ENCODE measurements at places on chromosomes 3 and 15. TPM values are rescaled to one million over a fixed set of nuclear protein-coding genes. Genes with fewer than 3 reads are reported as not detected.
A peak's percentile ranks its signal among the peaks of the same experiment; 100 is the strongest.

Gene MELTF
- 3.4 TPM for total RNA-seq

- no peak overlapping the region for H3K4me3 ChIP-seq
- no peak for DNase-seq
- H3K4me1 ChIP-seq = peaks cover 4% of the 10 kb centered on the region
- no peaks in the 10 kb centered on the region for H3K36me3 ChIP-seq
- H3K27me3 ChIP-seq = peaks cover 24% of the 10 kb centered on the region
Measured at GRCh38 chr15:99017322-99017701, 9.7 kb upstream of the PGPEP1L start.

- H3K4me1 ChIP-seq = no peaks in the 10 kb centered on the region
- H3K4me3 ChIP-seq = no peak overlapping the region
- no peak for DNase-seq
- H3K27ac ChIP-seq = no peak overlapping the region
Measured at GRCh38 chr3:154780263-154780662, 299.9 kb upstream of the MME start.

DNA sequence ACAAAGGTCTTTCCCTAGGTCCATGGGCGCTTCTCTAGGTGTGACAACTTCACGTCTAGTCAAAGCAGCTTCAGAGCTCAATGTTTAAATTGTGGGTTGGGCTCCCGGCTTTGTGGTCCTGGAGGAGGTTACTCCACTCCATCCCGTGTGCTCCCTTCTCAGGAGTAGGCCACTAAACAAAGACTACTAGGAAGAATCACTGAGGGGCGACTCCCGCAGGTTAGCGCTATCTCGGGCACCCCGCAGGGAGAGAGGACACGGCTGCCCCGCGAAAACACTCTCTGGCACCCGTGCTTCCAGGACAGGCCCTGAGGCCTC, 500 bp downstream of the PARP6 start:
- peak overlapping the region; percentile 84 for H3K4me3 ChIP-seq
- DNase-seq = no peak
- H3K27ac ChIP-seq = peak overlapping the region; percentile 85
- H3K36me3 ChIP-seq = peaks cover 14% of the 10 kb centered on the region
- no peaks in the 10 kb centered on the region for H3K27me3 ChIP-seq
- peaks cover 40% of the 10 kb centered on the region for H3K4me1 ChIP-seq

- H3K27me3 ChIP-seq = no peaks in the 10 kb centered on the region
- no peak for DNase-seq
- H3K4me1 ChIP-seq = peaks cover 3% of the 10 kb centered on the region
- no peak overlapping the region for H3K4me3 ChIP-seq
- H3K27ac ChIP-seq = no peak overlapping the region
- peaks cover 60% of the 10 kb centered on the region for H3K36me3 ChIP-seq
Measured at GRCh38 chr3:8885536-8886316, 77.5 kb downstream of the RAD18 start.

DNA sequence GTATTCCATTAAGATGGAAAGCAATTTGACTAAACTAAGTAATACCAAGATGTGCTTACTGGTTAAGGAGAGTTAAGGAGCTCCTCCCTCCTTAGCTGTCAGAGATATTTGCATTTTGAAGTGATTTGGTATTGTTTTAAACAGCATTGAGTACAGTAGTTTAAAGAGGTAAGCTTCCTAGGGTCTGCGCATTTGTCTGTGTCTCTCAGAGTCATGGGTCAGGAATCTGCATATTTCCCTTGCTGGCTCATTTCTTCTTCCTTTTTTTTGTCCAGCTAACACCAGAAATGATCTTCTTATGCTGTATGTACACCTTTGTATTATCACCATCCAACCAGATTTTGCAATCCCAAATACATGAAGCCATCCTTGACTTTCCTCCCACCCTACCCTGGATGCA, 163.0 kb upstream of the BFSP2 start:
- peaks cover 12% of the 10 kb centered on the region for H3K27me3 ChIP-seq
- no peak overlapping the region for H3K27ac ChIP-seq
- no peaks in the 10 kb centered on the region for H3K4me1 ChIP-seq
- H3K4me3 ChIP-seq = no peak overlapping the region
- H3K36me3 ChIP-seq = no peaks in the 10 kb centered on the region
- DNase-seq = no peak

GRCh38 chr3:107458871-107459270, 63.9 kb upstream of the BBX start:
- H3K27me3 ChIP-seq = no peaks in the 10 kb centered on the region
- DNase-seq = no peak
- H3K27ac ChIP-seq = no peak overlapping the region
- no peak overlapping the region for H3K4me3 ChIP-seq
- H3K36me3 ChIP-seq = no peaks in the 10 kb centered on the region
- H3K4me1 ChIP-seq = peaks cover 5% of the 10 kb centered on the region

GRCh38 chr3:50450209-50450921, 53.1 kb downstream of the CACNA2D2 start:
- no peaks in the 10 kb centered on the region for H3K36me3 ChIP-seq
- peak; percentile 89 for DNase-seq
- peak overlapping the region; percentile 79 for H3K4me3 ChIP-seq
- H3K4me1 ChIP-seq = peaks cover 21% of the 10 kb centered on the region

Gene RAB6B
- 2.0 TPM for total RNA-seq

- H3K36me3 ChIP-seq = no peaks in the 10 kb centered on the region
- peaks cover 15% of the 10 kb centered on the region for H3K27me3 ChIP-seq
- peaks cover 33% of the 10 kb centered on the region for H3K4me1 ChIP-seq
- peak overlapping the region; percentile 35 for H3K27ac ChIP-seq
Measured at GRCh38 chr15:70142072-70142321, 44.3 kb upstream of the TLE3 start.

Gene DLEC1
- total RNA-seq = 0.36 TPM

- no peaks in the 10 kb centered on the region for H3K36me3 ChIP-seq
- H3K27ac ChIP-seq = no peak overlapping the region
- no peak overlapping the region for H3K4me3 ChIP-seq
- no peaks in the 10 kb centered on the region for H3K27me3 ChIP-seq
Measured at GRCh38 chr3:72322264-72322976, 525.8 kb downstream of the SHQ1 start.

- H3K27ac ChIP-seq = no peak overlapping the region
- no peak for DNase-seq
- H3K27me3 ChIP-seq = no peaks in the 10 kb centered on the region
Measured at GRCh38 chr3:175107231-175107630, 248.1 kb downstream of the NAALADL2 start.

DNA sequence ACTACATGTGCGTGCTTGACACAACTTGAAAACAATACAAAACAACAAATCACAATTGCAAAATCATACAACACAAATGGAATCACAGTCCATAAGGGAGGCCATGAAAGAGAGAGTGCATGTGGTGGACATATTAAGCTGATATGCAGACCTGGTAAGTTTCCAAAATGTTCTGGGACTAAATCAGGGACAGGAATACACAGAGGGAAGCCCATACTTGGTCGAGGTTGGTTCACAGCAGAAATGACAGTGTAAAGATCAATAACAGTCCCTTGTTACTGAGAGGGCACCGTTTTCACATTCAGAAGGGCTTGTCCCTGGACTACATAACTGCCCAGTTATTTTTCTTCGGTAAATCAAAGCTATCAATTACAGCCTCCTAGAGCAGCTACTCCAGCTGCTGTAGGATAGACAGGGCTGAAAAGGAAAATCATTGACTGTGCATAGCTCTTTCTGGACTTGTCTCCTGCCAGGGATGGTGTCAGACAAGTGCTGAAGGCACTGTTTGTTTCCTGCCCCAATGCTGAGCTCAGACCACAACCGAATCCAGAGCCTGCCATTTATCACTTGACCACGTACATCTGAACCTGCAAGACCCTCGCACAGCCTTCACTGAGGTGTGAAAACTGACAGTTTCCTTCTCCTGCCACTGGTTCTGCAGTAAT, 79.5 kb upstream of the KCNMB2 start:
- no peak overlapping the region for H3K27ac ChIP-seq
- no peak for DNase-seq
- peaks cover 7% of the 10 kb centered on the region for H3K27me3 ChIP-seq
- H3K36me3 ChIP-seq = no peaks in the 10 kb centered on the region
- H3K4me1 ChIP-seq = no peaks in the 10 kb centered on the region
- no peak overlapping the region for H3K4me3 ChIP-seq

DNA sequence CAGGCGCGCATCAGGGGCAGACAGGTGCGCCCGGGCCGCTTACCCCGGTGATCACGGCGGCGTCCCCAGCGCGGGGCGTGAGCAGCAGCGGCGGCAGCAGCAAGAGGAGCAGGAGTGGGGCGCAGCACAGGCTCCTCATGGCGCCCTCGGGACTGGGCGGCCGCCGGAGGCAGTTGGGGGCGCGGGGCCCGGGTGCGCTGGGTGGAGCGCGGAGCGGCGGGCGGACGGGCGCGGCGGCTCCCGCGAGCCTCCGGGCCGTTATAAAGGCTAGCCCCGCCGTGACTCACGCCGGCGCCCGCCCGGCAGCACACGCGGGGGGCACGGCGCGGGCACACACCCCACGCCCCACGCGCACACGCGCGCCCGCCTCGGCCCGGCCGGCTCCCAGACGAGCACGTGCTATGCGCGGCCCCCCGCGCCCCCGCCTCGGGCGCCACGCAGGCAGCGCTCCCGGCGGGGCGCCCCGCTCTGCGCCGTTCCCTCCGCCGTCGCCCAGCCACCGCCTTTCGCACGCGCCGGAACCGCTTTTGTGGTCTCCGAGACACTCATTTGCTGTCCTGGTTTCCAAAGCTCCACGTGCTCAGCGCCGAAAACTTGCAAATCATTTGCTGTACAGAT, at the start of gene PROK2:
TSS of gene PROK2 (minus strand) at position 235 of the 618 bp plus-strand sequence. CDS start at position 139, 96 bp downstream.
- DNase-seq = peak; percentile 58
- no peaks in the 10 kb centered on the region for H3K36me3 ChIP-seq
- H3K27me3 ChIP-seq = peaks cover 53% of the 10 kb centered on the region
- peaks cover 10% of the 10 kb centered on the region for H3K4me1 ChIP-seq
- peak within 1 kb of the TSS; percentile 28 for H3K27ac ChIP-seq

- H3K27me3 ChIP-seq = peaks cover 11% of the 10 kb centered on the region
- H3K36me3 ChIP-seq = no peaks in the 10 kb centered on the region
- no peak overlapping the region for H3K27ac ChIP-seq
- H3K4me3 ChIP-seq = no peak overlapping the region
Measured at GRCh38 chr3:161430307-161430706, 59.0 kb upstream of the SPTSSB start.

Gene ADAMTSL3
- not detected for total RNA-seq

GRCh38 chr15:31409171-31409570, 82.5 kb downstream of the KLF13 start:
- H3K27ac ChIP-seq = no peak overlapping the region
- peaks cover 7% of the 10 kb centered on the region for H3K36me3 ChIP-seq
- H3K4me3 ChIP-seq = no peak overlapping the region
- DNase-seq = no peak
- peaks cover 28% of the 10 kb centered on the region for H3K4me1 ChIP-seq
- no peaks in the 10 kb centered on the region for H3K27me3 ChIP-seq

Gene SNRPN
- total RNA-seq = 73.5 TPM

- DNase-seq = no peak
- H3K4me1 ChIP-seq = no peaks in the 10 kb centered on the region
- H3K4me3 ChIP-seq = no peak overlapping the region
Measured at GRCh38 chr3:78337801-78338211, 1297.9 kb downstream of the ROBO2 start.

GRCh38 chr15:77634266-77634962, 1.7 kb upstream of the LINGO1 start:
- peak; percentile 85 for DNase-seq
- no peaks in the 10 kb centered on the region for H3K36me3 ChIP-seq
- H3K4me1 ChIP-seq = peaks cover 9% of the 10 kb centered on the region
- H3K27ac ChIP-seq = no peak overlapping the region

GRCh38 chr3:68173012-68173634, 518.7 kb upstream of the SUCLG2 start:
- H3K27me3 ChIP-seq = no peaks in the 10 kb centered on the region
- no peaks in the 10 kb centered on the region for H3K4me1 ChIP-seq
- no peak overlapping the region for H3K4me3 ChIP-seq
- peaks cover 7% of the 10 kb centered on the region for H3K36me3 ChIP-seq

DNA sequence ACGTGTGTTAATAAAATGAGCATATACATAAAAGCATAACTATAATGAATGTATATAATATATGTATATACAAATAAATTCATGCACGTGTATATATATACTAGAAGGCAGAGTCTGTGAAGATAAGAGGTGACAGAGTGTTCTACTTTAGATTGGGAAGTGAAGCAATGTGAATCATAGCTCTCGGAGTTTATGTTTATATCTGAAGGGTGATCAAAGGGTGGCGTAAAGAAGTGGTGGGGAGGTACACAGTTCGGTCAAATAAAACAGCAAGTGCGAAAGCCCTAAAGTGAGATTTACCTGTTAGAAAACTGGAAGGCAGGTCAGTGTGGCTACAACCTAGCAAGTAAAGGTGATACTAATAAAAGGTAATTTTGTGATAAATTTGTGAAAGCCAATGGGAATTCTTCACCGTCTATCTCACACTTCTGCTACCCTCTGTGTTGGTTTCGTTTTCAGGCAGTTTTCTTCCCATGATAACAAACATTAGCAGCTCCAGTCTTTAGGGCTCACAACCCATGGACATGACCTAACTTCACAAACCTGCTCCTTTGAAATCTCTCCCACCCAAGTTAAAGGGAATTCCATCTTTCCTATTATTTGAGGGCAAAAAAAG, 46.7 kb upstream of the BCHE start:
- no peak for DNase-seq
- no peak overlapping the region for H3K4me3 ChIP-seq
- H3K4me1 ChIP-seq = no peaks in the 10 kb centered on the region
- no peaks in the 10 kb centered on the region for H3K27me3 ChIP-seq
- H3K27ac ChIP-seq = no peak overlapping the region

DNA sequence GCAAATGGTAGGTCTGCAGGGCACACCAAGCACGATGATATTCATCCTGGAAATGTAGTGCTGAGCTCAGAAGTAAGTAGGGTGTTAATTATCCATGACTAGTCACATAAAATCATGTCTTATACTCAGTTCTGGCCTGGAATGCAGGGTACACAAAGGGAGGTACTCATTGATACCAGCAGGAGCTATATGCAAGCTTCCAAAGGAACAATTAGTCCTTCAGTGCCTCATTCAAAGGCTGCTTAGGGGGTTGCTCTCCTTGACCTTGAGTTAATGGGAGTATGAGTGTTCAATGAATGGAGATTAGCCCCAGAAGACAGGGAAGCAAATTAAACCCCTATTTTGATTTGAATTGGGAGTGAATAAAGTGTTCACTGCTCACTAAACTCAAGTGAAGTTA, 38.3 kb downstream of the CNTN6 start:
- no peaks in the 10 kb centered on the region for H3K27me3 ChIP-seq
- no peaks in the 10 kb centered on the region for H3K4me1 ChIP-seq
- H3K27ac ChIP-seq = no peak overlapping the region
- H3K36me3 ChIP-seq = no peaks in the 10 kb centered on the region
- no peak overlapping the region for H3K4me3 ChIP-seq
- DNase-seq = no peak

Gene TMCO5A
- total RNA-seq = not detected

Gene ACKR4
- total RNA-seq = not detected

Data from activated CD8-positive, alpha-beta T cell treated with anti-CD3 and anti-CD28 coated beads for 36 hours (primary cell).